ENCODE measurements at places on chromosomes 5 and 9.

DNA sequence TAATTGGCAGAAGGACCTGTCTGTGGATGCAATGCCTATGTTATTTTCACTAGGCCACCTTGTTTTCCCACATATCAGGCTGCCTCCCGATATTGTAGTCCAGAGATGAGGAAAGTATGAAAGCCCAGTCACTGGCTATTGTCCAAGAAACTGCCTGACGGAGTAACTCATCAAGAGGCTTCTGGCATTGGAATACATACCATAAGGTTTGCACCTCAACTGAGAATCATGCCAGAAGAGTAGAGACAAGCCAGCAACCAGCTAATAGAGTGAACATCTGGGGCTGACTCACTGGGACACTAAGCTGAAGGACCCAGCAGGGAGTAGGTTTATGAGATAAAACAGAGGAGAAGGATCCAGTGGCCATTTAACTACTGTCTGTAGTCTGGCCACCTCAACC is 137.2 kb upstream of the FST start:
- DNase-seq = no peak

GRCh38 chr5:125370461-125371205 is 624.2 kb upstream of the ZNF608 start:
- DNase-seq = no peak

GRCh38 chr5:53877243-53877642 is 316.8 kb downstream of the NDUFS4 start:
- DNase-seq = no peak

- no peak for DNase-seq
Observed at GRCh38 chr5:172685091-172685490, 44.0 kb downstream of the NEURL1B start.

DNA sequence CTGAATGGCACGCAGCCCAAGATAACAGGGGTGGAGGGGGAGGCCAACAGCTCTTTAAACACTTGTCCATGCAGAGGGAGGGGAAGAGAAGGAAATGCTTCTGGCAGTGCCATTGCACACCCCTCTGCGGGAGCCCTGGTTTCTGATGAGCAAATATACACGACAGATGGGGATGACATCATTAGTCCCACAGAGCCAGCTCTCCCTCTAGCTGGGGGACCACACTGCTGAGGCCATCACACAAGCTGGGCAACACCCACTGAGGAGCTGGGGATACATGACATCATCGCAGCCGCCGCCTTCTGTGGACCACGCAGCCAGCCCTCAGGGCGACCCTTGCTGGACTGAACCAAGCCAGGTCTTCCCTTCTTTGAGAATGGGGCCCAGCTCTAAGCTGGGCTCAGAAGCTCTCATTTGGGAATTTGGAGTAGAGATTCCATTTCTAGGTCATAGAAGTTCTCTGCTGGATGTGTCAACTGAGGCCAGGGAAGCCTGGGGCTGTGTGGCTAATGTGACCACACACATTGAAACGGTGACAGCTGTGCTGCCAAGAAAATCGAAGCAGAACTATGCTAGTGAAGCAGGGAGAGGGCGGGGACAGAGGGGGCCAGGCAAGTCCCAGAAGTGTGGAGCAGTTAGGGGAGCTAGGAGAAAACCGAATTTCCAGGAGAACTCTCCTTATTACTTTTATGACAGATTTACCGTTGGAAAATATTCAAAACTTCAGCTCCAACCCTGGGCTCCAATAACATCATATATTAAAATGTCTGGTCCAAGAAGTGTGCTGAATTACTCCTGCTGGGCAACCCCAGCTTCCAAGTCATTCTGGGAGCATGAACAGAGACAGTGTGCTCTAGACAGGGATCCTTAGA is 79.5 kb downstream of the PRRT1B start:
- DNase-seq = no peak

GRCh38 chr9:105308461-105309341 is 64.2 kb downstream of the SLC44A1 start:
- DNase-seq = no peak

- DNase-seq = no peak
Observed at GRCh38 chr5:157494178-157494832, 34.3 kb downstream of the NIPAL4 start.

GRCh38 chr5:164358531-164359259 is 853.3 kb downstream of the MAT2B start:
- DNase-seq = no peak

DNA sequence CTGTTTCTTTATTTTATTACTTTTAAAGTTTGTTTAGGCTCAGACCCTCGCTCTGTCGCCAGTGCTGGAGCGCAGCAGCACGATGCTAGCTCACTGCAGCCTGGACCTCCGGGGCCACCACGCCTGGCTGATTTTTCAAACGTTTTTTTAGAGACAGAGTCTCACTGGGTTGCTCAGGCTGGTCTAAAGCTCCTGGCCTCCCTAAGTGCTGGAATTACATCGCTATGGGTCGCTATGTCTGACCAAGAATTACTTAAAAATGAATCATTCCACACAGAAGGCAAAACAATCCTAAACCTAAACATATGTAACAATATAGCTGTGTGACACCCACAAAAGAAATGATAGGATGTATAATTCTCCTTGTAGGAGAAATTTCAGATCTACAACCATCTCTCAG is 86.9 kb upstream of the SIMC1 start:
- no peak for DNase-seq

- no peak for DNase-seq
Observed at GRCh38 chr9:127489471-127490115, 38.3 kb downstream of the LRSAM1 start.

- no peak for DNase-seq
Observed at GRCh38 chr5:34844106-34844505, 5.1 kb downstream of the TTC23L start.

- DNase-seq = no peak
Observed at GRCh38 chr9:86262492-86262891, 3.0 kb upstream of the C9orf153 start.

DNA sequence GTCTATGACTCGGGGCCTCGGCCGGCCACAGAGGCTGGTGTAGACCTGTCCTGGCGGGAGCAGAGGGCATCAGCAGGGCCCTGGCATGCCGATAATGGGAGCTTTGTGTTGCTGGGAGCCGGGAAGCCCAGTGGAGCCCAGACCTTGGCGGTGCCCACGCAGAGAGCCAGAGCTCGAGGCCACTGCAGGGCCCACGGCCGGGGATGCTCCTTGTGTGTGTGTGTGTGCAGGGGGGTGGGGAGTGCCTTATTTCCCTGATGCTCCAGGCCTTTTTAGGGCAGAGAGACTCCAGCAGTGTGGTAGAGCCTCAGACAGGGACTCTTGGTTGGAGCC is 5.4 kb upstream of the SLC6A18 start:
- no peak for DNase-seq

DNA sequence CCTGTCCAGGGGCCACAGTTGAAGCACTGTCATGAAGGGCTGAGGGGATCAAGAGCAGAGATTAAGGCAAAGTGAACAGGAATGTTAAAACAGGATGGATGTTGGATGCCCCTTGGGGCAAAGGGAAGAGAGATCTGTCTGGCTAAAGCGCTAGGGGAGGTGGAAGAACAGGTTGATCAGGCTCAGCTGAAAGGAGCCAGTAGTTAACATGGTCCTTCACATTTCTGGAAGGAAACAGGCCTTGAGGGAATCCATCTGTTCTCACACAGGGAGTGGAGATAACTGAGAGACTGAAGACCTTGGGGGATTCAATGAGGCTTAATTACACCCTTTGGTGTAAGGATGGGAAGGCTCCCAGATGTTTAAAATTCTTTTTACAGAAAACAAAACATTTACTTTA is 5.8 kb downstream of the HAPLN1 start:
- no peak for DNase-seq

DNA sequence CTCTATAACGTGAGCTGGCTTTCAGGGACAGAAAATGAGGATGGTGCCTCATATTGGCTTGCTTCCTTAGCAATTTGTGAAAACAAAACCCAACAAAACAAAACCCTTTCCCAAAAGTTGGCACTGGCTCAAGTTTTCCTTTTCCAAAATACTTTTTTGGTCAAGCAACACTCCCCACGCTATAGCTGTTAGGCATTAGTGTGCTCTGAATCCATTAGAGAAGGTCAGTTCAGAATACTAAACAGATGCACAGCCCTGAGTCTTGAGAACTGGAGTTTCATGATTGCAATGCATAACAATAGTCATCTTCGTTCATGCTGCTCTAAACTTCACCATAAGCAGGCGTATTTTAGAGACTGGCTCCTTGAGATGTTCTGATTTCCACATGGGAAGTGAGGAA is 172.0 kb upstream of the KLF9 start:
- DNase-seq = no peak

GRCh38 chr5:76021936-76022584 is 61.1 kb upstream of the SV2C start:
- DNase-seq = no peak

GRCh38 chr9:129887334-129888292 is 52.4 kb downstream of the USP20 start:
- DNase-seq = peak; percentile 87

DNA sequence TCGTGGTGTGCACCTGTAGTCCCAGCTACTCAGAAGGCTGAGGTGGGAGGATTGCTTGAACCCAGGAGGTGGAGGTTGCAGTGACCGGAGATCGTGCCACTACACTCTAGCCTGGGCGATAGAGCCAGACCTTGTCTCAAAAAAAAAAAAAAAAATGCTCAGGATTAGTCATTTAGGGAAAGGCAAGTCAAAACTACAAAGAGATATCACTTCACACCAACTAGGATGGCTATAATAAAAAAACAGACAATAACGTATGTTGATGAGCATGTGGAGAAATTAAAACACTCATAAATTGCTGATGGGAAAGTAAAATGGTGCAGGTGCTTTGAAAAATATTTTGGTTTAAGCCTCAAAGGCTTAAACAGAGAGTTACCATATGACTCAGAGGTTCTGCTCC is 6.3 kb upstream of the ANKRD34B start:
- no peak for DNase-seq

GRCh38 chr9:18676525-18676924 is 202.6 kb downstream of the ADAMTSL1 start:
- no peak for DNase-seq

- DNase-seq = no peak
Observed at GRCh38 chr5:167608390-167609272, 682.8 kb upstream of the WWC1 start.

GRCh38 chr9:100083448-100084127 is 15.2 kb downstream of the ERP44 start:
- DNase-seq = no peak

GRCh38 chr5:6466975-6467567 is 18.4 kb downstream of the UBE2QL1 start:
- no peak for DNase-seq

GRCh38 chr5:118791926-118792734 is 196.2 kb downstream of the DTWD2 start:
- peak; percentile 18 for DNase-seq

DNA sequence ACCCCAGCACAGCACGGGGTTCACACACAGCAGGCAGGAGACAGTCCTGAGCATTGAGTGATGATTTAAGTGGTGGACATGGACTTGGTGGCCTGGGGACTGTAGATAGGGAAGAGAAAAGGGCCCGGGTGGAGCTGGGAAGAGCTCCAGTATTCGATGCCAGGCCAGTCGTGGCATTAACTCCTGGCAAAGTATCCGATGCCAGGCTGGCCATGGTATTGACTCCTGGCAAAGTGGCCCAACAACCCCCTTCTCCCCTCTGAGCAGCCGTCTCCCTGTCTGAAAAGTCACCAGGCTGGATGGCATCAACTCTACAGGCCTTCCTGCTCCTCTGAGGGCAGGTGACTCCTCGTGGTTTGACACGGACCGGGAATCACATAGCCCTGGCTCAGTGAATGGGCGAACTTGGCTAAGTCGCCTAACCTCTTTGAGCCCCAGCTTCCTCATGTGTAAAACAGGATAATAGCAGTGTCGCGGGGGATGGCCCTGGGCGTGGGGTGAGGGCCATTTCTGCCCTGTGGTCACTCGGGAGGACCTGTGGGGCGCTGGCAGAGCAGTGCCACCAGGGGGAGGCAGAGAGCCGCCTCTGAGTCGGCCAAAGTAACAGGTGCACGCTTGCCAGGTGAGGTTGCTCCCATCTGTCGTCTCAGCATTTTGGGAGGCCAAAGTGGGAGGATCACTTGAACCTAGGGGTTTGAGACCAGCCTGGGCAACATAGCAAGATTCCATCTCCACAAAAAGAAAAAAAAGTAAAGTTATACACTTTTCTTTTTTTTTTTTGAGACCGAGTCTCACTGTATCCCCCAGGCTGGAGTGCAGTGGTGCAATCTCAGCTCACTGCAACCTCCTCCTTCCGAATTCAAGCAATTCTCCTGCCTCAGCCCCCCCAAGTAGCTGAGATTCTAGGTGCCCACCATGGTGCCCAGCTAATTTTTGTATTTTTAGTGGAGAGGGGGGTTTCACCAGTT is 5.7 kb upstream of the SEC16A start:
- DNase-seq = peak; percentile 77

- no peak for DNase-seq
Observed at GRCh38 chr5:140110646-140110957, 3.3 kb upstream of the PURA start.

GRCh38 chr5:79567926-79568549 is 44.2 kb upstream of the TENT2 start:
- no peak for DNase-seq

GRCh38 chr5:145723516-145723915 is 111.6 kb downstream of the PRELID2 start:
- DNase-seq = no peak

GRCh38 chr9:108185613-108186012 is 670.2 kb downstream of the ACTL7B start:
- no peak for DNase-seq

DNA sequence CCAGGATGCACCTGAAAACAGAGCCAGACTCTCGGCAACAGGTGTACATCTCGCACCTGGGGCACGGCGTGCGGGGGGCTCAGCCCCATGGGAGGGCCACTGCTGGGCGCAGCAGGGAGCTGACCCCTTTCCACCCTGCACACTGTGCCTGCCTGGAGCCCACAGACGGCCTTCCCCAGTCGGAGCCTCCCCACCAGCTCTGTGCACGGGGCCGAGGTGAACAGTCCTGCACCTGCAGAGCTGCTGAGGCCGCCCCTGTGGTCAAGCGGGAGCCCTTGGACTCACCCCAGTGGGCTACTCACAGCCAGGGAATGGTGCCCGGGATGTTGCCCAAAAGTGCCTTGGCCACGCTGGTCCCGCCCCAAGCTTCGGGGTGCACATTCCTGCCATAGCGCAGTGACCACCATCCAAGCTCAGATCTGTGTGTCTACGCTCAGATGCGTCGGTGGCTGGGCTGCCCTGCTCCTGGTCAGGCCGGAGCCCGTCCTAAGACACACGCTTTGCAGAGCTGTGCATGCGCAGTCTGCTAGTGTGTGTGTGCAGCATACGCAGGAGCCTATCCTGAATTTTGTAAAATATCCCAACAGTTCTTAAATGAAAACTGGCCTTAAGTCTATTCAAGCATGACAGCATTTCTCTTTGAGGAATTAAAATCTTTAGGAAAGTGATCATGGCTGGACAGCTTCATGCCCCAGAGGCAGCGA is 8.4 kb upstream of the EXOC3 start:
- DNase-seq = no peak

- DNase-seq = no peak
Observed at GRCh38 chr9:135501261-135502167, 1.0 kb downstream of the MRPS2 start.

All from CD4-positive, alpha-beta memory T cell (primary cell).